ENCODE measurements at places on chromosomes 4 and X.

- no peak for DNase-seq
These were observed 1414.0 kb upstream of the AGA start for GRCh38 chr4:178856139-178856800.

DNA sequence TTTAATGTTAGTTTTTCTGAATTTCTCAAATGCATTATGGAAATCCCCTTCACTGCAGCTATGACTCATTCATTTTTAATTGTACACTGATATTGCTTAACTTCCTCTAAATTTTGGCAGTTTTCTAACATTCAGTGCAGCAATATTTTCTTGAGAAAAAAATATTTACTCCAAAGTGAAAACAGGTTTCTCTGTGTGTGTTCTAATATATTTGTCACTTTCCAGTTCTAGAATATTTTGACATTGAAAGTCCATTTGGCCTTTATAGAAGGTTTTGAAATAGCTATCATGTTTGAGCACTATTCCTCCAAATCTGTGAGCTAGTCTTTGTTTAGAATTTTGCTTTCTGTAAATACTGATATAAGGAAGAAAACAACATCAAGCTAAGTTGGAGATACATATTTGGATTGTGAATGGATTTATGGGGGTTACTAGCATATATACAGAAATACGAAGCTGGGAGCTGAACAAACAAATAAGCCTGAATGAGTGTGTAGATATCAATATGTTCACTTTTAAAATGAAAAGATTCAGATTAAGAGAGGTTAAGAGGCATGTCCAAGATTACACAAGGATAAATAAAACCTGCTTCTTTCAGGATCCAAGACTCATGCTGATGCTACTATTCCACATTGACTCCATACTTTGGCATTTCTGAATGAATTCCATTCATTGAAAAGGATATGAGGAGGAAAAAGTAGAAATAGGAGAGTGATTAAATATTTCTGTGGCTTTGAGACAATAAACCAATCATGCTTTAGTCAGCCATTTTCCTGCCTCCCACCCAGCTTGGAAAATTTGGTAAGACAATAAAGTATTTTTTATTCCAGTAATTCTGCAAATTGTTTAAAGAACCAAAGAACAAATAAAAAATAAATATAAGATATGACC is 57.3 kb upstream of the SLIT2 start:
- DNase-seq: no peak

- no peak for DNase-seq
These were observed 139.0 kb downstream of the ADAMTS3 start for GRCh38 chr4:72430050-72430449.

DNA sequence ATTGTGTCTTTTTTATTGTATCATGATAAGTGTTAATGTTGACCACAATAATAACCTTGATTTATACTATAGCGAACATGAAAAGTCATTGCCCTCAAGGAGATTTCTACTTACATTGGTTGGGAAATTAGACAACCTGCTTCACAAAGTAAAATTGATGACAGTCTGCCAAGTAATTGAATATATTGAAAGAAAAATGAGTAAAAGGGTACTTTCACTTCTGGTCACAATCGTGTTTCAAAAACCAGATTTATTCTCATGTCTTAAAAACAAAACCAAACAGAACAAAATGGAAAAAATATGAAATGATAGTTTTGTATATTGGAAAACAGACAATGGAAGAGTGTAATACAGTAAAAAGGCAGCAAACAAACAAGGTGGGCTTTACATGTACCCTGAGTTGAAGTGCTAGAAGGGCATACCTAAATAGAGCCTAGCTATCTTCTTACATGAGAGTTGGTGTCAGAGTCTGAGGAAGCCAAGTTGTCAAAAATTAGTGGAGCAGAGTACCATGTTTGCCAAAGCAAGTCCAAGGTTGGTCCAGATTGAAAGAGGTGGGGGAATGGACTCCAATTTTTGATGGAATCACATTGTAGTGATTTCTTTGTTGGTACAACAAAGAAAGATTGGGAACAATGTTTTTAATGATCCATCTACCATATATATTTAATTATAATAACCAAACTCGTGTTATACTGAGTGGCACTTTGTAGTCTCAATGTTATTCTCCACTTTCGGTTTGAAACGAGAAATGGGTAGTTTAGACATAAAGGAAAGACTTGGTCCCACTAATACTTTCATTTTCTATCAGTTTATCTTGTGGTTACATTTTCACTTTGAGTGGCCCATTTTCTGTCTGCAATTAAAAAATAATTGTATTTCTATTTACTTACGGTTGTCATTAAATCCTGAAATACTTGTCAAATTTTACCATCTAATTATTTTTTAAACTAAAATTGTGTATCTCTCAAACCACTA is 775.6 kb downstream of the STIM2 start:
- DNase-seq: no peak

GRCh38 chrX:42398967-42399631 is 378.9 kb downstream of the PPP1R2C start:
- DNase-seq: no peak

- no peak for DNase-seq
These were observed 11.2 kb upstream of the MORF4L2 start for GRCh38 chrX:103697687-103698086.

DNA sequence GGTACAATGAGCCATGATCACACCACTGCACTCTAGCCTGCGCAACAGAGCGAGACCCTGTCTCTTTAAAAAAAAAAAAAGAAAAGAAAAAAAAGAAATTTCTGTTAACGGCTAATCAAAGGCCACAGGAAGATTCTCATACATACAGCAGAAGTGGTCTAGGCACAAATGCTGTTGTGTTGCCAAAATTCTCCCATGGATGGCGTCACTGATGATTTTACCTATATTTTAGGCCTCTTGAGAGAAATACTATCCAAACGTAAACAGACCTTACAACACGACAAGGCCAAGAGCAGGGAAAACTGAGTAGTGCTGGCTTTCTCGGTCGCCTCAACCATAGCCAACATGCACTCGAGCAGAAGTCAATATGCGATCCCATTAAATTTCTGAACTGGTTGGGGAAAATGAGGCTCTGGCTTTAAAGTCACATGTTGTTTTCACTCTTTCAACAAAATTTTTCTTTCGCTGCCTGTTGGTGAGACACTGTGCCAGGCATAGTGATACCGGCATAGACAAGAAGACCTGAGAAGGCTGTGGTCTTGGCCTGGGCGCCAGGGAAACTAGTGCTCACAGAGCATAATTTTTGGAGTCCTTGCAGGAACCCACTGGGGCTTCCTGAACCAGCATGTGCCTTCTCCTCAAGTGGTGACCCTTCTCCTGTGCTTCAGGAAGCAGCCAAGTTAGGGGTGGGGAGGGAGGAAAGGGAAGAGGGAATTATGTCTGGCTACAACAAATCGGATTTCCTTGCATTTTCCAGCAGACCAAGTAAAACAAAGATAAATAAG is 20.6 kb downstream of the SH3KBP1 start:
- DNase-seq: no peak

DNA sequence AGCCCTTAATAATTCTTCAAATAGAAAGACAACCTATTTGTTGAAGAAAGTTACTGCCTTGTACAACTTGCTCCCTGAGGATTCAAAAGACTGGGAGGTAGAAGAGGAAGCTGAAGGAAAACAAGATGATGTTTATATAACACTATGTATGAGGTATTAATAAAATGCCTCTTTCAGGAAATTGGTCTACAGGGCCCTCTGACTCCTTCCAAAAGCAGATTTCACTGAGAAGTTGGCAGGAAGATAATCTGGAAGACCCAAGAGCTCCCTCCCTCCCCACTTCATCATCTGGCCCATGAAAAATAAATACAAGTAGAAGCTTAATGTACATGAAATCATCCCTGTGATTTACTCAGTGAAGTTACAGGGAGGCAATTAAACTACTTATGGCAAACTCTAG is 107.5 kb upstream of the MAGEC2 start:
- no peak for DNase-seq

- DNase-seq: no peak
These were observed 1071.8 kb downstream of the CCSER1 start for GRCh38 chr4:91198951-91199350.

DNA sequence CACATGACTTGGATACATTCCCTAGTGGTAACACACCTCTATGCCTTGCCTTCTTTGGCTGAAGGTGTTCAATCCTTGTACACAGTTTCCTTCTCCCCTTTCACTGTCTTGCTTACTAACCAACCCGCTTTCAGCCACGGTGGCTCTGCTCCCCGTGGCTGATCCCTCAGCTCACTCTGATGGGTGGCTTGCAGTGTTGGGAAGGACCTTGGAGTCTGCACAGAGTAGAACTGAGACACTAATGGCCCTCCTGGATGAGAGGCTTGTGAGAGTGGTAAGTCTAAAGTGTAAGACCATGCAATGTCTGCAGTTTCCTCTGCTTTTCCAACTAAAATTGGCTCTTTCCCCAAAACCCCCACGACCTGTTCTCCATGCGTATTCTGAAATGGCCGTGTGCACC is 46.0 kb upstream of the GNPDA2 start:
- DNase-seq: no peak

DNA sequence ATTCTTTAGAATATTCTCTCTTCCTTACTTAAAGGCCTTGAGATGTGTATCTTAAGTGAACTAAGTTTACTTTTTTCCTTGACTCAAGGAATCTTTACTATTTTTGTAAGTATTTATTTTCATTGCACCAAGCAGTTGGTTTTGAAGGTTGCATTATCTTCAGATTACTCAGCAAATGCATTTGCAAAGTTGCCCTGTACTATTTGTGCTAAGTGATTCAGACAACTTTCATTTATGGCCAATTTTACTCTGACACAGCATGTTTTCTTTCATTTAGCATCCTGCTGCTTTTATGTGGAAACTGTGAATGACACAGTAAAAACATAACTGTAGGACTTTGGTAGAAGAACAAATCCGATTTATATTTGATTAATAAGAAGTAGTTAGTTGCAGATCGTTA is 191.0 kb downstream of the CCSER1 start:
- DNase-seq: no peak

GRCh38 chr4:112312610-112313239 is 15.6 kb downstream of the ALPK1 start:
- no peak for DNase-seq

DNA sequence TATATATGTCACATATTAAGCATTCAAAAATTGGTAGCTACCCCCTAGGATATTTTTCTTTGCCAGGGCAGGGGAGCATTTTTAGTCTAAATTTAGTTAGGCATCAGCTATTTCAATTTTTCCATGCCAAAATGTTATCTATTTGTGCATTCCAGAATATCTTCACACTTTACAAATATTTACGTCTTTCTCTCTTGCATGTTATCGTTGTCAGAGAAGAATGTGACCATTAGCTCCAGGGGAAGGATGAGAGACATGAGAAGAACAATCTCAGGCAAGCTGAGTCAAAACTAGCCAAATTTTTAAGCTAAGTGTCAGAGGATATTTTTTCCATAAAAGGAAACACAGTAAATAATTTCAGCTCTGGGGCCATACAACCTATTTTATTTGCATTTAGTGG is 885.0 kb upstream of the EPHA5 start:
- no peak for DNase-seq

GRCh38 chrX:3787856-3788255 is 74.4 kb upstream of the PRKX start:
- DNase-seq: peak; percentile 9

GRCh38 chr4:1099684-1100335 is 13.6 kb downstream of the RNF212 start:
- no peak for DNase-seq

- no peak for DNase-seq
These were observed 29.1 kb upstream of the DKK2 start for GRCh38 chr4:107065201-107065600.

- DNase-seq: no peak
These were observed 47.3 kb downstream of the DHX15 start for GRCh38 chr4:24537025-24537424.

DNA sequence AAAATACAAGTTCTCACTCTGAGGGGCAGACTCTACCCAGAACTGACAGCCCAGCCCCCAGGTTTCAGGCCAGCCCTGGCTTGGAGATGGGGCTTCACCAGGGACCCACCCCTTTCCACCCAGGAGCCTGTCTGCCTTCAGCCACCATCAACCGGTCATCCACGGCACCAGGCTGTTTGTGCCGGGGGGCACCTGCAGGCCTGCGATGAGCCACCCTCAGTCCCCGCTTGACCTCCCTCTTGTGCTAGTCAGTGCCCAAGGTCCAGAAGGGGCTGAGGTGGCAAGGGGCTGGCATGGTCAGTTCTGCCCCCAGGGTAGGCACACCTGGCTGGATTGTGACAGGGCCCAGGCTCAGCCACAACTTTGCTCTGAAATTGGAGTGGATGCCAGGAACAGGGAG is 82.1 kb downstream of the ADRA2C start:
- DNase-seq: no peak

DNA sequence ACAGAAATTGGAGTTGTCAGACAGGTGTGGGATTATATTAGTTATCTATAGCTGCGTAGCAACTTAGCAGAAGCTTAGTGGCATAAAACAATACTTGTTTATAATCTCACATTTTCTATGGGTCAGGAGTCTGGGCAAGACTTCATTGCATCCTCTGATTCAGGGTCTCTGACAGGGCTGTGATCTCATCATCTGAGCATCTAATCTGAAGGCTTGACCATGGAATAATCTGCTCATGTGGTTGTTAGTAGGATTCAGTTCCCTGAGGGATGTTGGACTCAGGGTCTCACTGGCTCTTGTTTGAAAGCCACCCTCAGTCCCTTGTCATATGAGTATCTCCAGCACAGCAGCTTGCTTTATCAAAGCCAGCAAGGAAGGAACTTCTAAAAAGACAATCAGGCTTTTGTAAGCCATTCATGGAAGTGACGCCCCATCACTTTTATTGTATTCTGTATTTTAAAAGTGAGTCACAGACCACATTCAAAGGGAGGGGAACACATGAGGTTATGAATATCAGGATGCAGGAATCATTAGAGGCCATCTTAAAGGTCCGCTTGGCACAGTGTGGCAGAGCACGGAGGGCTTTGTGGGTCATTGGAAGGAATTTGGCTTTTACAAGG is 37.2 kb upstream of the FAM9B start:
- DNase-seq: no peak

GRCh38 chr4:140829825-140830224 is 73.6 kb upstream of the TBC1D9 start:
- DNase-seq: no peak

DNA sequence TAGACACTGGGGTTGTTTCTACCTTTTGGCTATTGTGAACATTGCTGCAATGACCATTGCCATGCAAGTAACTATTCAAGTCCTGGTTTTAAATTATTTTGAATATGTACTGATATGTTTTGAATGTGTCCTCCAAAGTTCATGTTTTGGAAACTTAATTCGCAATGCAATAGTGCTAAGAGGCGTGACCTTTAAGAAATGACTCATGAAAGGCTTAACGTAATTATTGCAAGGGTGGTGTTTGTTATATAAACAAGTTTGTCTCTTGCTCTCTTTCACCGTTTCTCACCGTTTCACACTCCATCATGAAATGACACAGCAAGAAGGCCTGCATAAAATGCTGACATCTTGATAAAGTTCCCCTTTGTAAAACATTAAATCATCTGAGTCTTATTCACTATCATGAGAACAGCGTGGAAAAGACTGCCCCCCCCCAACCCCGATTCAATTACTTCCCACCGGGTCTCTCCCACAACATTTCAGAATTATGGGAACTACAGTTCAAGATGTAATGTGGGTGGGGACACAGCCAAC is 506.9 kb upstream of the FAM47C start:
- DNase-seq: no peak

GRCh38 chrX:39450234-39450977 is 647.4 kb downstream of the BCOR start:
- peak; percentile 62 for DNase-seq

GRCh38 chrX:15242899-15243555 is 26.9 kb downstream of the ASB9 start:
- DNase-seq: peak; percentile 81

- DNase-seq: no peak
These were observed 20.2 kb upstream of the MRFAP1 start for GRCh38 chr4:6620296-6620695.

- DNase-seq: no peak
These were observed 3.2 kb downstream of the TKTL2 start for GRCh38 chr4:163470391-163470790.

GRCh38 chrX:20233336-20233735 is 33.4 kb downstream of the RPS6KA3 start:
- DNase-seq: no peak
